Left kidney (tissue), 8 donors: ENCODE measurements at places on chromosomes 1 and 21. TPM values are rescaled to one million over a fixed set of nuclear protein-coding genes. Genes with fewer than 3 reads are reported as not detected.

The TRMT1L gene
- 27.3 TPM for polyA plus RNA-seq

The MARK1 gene
- polyA plus RNA-seq, result 10.6 TPM

The UMODL1 gene
- polyA plus RNA-seq, result 0.22 TPM

The LINGO4 gene
- polyA plus RNA-seq, result not detected

The ARID1A gene
- polyA plus RNA-seq, result 117 TPM

The SLC45A3 gene
- 8.8 TPM for polyA plus RNA-seq

The LRRC8C gene
- polyA plus RNA-seq, result 6.8 TPM

The LCE7A gene
- polyA plus RNA-seq, result not detected

The LIN28A gene
- 0.15 TPM for polyA plus RNA-seq
